ENCODE measurements at places on chromosomes 4 and X.

DNA sequence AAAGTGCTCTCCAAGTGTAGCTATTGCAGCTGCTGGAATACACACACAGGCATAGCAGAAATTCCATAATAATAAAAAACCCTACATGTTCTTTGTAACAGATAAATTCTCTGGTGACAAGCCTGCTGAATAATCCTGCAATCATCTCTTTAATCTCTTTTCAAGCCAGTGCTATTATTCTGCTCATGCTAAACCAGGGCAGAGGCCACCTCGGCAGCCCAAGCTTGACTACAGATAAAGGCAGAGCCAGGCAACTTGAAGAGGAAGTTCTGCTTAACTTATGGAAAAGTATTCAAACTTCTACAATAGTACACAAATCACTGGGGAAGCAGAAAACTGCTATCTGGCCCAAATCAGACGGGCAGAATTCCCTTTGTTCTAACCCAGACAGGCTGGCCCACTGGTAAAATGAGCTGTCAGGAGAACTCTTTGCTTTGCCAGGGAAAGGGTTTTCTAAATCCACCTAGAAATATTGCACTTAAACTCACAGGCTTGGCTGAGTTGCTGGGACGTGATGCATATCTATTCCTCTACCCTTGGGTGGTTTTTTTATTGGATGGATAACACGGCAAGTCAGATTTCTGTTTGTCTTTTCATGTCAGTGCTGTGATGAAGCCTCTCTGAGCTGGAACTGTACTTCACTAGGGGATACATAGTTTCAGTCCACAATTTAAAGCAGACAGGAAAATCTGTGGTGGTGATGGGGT, 70.5 kb downstream of the GATB start:
- DNase-seq: no peak

DNA sequence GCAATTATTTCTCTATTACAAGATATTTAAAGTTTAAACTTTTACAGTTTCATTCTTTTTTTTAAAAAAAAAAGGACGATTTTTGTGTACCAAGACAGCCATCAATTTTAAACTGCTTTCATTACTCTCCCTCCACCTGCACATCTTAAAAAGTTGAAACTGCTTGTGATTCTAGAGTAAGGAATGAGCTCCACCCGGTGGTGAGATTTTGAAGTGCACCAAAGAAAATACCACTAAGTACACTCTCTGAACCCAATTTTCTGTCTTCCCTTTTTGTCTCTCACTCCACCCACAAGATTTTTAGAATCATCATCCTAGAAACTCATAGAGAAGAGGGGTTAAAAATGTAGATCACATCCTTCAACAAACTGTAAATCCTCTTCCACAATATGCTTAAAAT, 91.3 kb upstream of the WDR44 start:
- DNase-seq: no peak

DNA sequence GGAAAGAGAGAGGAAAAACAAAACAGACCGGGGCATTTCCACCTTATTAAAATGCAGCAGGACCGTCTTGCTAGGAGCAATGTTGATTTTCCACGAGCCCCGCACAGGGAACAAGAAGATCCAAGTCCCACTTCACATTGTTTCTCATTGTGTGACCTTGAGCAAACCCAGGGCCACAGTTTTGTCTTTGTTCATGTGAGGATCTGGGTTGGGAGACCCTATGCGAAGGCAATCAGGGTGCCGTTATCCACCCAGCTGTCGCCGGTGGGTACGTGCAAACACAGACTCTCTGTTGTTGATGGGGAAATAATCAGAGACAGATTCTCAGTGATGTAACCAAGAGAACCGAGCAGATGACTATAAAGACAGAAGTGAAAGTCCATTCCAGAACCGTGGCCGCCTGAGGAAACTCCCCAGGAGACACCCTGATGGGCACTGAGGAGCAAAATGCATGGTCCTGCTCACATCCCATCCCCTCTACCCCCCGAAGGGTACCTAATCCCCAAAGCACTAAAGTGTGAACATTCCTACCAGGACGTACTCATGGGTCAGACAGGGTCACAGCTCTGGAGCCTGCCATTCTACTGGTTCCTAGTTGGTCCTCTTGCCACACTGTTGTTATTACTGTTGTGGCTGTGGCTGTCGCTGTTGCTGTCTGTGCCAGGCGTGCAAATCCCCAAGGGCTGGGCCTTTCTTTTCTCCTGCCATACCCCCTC, 102.7 kb upstream of the RBPJ start:
- DNase-seq: no peak

- DNase-seq: no peak
Observed at GRCh38 chr4:53147197-53147596, 218.7 kb downstream of the SCFD2 start.

GRCh38 chr4:71270901-71271300, 67.9 kb upstream of the SLC4A4 start:
- no peak for DNase-seq

Data from stimulated activated CD4-positive, alpha-beta T cell treated with anti-CD3 and anti-CD28 coated beads, Interleukin-1b, Interleukin-23, amount 100 ng/mL, for 1 hour (primary cell).